ENCODE measurements at places on chromosomes 6 and 20.

GRCh38 chr6:12582421-12583110 lies 134.0 kb upstream of the PHACTR1 start:
- no peak for DNase-seq

- DNase-seq = no peak
Observed at GRCh38 chr20:48632017-48632824, 195.6 kb downstream of the PREX1 start.

- DNase-seq = no peak
Observed at GRCh38 chr20:55054453-55054852, 579.1 kb downstream of the DOK5 start.

GRCh38 chr6:37618916-37619590 lies 78.6 kb downstream of the MDGA1 start:
- DNase-seq = no peak

DNA sequence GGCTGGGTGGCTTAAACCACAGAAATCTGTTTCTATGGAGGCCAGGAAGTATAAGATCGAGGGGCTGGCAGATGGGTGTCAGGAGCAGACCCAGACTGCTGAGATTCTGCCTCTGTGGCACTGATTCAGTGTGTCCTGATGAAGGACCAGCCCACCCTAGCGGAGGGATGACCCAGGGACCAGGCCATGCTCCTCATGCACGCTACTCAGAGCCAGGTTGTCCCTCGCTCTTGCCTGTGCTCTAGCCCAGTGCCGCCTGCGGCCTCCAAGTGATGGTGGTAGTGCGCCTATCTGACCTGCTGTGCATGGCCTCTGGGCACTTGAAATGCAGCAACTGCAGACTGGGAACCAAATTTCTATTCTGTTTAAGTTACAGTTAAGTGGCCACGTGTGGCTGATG lies 13.1 kb upstream of the APMAP start:
- no peak for DNase-seq

DNA sequence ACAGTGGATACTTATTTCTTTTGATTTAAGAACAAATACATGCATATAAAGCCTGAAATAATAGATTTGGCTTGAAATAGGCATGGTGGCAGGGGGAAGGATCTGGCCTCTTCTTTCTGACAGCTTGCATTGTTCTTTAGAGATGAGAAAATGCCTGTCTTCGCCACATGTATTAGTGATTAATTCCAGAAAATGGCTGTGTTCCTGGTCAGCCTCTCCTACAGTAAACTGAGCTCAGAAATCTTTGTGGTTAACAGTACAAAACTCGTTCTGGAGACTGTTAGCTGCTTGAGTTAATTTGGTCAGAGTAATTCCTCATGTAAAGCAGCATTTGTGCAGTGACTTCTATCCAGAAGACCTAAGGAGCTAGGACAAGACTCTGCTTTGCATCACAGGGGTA lies 151.5 kb downstream of the EYA4 start:
- DNase-seq = no peak

DNA sequence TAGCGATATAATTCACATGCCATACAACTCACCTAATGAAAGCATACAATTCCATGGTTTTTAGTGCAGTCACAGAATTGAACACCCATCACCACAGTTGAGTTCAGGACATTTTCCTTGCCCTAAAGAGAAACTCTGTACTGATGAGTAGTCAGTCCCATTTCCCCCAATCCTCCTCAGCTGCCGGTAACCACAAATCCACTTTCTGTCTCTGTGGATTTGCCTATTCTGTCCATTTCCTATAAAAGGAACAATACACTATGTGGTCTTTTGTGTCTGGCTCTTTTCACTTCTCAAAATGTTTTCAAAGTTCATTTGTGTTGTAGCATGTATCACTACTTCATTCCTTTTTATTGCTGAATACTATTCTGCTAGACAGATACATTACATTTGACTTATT lies 67.9 kb upstream of the TGM3 start:
- no peak for DNase-seq

DNA sequence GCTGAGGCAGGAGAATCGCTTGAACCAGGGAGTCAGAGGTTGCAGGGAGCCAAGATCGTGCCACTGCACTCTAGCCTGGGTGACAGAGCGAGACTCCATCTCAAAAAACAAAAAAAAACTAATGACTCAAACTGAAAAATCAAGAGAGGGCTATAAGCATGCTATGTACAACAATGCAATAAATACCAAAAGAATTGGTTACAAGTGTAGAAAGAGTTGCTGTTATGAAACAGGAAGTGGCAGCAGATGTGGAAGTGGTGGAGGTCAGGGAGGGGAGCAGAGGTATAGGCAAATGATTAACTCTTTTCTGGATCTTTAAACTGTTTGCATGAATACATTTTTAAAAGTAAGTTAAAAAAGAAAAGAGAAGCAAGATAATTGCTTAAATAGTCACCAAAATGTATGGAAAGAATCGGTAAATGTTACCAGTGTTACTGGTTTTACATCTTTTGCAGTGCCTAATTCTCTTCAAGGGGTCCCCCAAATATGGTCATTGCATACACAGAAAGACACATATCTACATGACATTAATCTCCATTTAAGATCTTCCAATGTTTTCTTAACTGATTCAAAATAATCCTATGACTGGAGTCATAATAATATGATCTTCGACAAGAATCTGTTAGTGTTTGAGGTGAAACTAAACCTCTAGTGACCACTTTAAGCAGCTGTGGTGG lies 15.0 kb downstream of the CALHM6 start:
- no peak for DNase-seq

DNA sequence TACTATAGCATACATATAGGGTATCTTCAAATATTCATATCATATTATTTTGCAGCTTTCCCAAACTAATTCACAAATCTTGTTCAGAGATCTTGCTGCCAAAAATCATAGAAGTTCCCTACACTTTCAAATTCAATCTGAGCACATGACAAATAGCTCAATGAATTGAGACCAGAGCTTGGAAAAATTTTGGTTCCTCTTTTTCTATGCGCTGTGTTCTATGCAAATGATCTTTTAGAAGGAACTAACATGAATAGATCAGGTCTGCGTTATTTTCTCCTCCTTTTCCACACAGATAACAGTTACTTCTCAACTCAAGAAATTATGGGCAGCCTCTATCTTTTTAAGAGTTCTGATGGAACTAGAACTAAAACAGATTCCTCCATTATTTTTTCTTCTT lies 316.3 kb downstream of the ARHGAP18 start:
- no peak for DNase-seq

DNA sequence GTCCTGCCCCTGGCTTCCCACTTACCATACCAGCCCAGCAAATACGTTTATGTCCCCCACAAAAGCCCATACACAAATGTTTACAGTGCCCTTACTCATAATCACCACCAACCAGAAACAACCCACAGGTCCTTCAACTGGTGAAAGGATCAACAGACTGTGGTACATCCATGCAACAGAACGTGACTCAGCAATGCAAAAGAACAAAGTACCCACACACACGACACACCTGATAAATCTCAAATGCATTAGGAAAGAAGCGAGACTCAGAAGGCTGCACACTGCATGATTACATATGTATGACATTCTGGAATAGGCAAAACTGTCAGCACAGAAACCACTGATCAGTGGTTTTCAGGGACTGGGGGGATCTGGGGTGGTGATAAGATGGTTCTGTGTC lies 20.5 kb downstream of the NCR2 start:
- DNase-seq = no peak

GRCh38 chr6:161233986-161234661 lies 39.7 kb downstream of the AGPAT4 start:
- no peak for DNase-seq

- DNase-seq = no peak
Observed at GRCh38 chr6:38033442-38033982, 214.0 kb downstream of the ZFAND3 start.

DNA sequence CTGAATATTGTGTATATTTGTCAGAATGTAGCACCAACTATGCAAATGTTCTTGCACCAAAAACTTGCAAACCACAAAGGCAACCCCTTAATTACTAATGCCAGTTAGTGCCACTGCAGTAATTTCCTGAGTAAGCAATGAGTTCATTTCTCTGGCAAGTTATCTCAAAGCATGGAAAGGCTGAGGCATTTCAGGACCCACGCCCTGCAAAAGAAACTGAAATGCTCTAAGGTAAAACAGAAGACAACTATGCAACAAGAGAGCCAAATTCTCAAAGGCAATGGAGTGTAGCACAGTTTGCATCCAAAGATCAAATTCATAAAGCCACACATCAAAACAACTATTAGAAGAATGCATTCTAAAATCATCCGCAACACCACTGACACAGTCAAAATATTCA lies 994.4 kb downstream of the EYS start:
- no peak for DNase-seq

DNA sequence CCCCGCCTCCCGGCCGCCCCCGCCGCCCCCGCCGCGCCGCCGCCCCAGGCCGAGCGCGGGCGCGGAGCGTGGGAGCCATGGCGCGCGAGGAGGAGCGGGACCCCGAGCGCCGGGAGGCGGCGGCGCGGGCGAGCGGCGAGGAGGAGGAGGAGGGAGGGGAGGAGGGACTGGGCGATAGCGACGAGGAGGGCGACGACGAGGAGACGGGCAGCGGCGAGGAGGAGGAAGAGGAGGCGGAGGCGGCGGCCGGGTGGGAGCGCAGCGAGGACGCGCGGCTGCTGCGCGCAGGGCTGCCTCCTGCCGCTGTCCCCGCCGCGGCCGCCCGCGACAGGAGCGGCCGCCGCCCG lies at the start of gene SLC24A3:
TSS of gene SLC24A3 (plus strand) at position 174 of the 347 bp plus-strand sequence.
- DNase-seq = no peak
